NB4 (cell line): ENCODE measurements at places on chromosomes 2 and 18.

GRCh38 chr18:61475931-61476330, 142.7 kb downstream of the CDH20 start:
- DNase-seq, result no peak

DNA sequence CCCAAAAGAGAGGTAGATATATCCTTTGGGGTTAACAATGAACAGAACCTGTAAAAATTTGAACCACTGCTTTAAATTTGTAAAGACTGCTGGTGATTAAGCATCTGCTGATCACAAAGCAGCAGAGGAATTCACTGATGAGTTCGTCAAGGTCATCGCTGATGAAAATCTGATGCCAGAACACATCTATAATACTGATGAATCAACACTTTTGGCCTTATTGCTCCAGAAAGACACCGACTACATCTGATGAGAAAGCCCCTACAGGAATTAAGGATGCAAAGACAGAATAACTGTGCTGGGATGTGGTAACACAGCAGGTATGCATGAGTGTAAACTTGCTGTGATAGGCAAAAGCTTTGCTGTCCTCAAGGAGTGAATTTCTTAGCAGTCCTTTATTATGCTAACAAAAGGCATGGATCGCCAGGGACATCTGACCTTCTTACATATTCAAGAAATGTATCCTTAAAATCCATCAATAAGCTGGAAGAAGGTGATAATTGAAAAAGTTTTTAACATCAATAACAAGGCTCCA, 30.5 kb upstream of the SGPP2 start:
- DNase-seq, result no peak

DNA sequence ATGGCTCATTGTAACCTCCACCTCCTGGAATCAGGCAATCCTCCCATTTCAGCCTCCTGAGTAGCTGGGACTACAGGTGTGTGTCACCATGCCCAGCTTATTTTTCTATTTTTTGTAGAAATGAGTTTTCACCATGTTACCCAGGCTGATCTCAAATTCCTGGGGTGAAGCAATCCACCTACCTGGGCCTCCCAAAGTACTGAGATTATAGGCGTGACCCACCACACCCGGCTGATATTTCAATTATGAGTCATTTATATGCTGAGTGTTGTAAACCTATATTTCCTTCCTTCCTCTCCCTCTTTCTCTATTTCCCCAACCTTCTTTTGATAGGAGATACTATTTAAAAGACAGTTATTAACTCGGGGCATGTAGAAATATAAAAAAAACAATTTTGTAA, 469.6 kb upstream of the ID2 start:
- no peak for DNase-seq

DNA sequence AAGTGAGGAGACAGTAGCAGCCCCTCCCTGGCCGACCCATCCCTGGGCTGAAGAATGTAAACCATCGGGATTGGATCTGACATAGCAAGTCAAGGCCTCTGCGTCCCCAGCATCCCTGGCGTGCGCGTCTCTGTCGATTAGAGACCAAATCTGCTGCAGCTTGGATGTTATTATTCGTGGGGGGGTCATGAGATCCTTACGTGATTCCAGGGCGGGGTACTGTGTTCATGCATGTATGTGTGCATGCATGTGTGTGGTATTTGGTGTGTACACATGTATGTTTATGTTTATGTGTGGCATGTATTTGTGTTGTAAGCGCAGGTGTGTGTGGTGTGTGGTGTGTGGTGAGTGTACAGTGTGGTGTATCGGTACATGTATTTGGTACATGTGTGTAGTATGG, 741.8 kb upstream of the SALL3 start:
- no peak for DNase-seq

DNA sequence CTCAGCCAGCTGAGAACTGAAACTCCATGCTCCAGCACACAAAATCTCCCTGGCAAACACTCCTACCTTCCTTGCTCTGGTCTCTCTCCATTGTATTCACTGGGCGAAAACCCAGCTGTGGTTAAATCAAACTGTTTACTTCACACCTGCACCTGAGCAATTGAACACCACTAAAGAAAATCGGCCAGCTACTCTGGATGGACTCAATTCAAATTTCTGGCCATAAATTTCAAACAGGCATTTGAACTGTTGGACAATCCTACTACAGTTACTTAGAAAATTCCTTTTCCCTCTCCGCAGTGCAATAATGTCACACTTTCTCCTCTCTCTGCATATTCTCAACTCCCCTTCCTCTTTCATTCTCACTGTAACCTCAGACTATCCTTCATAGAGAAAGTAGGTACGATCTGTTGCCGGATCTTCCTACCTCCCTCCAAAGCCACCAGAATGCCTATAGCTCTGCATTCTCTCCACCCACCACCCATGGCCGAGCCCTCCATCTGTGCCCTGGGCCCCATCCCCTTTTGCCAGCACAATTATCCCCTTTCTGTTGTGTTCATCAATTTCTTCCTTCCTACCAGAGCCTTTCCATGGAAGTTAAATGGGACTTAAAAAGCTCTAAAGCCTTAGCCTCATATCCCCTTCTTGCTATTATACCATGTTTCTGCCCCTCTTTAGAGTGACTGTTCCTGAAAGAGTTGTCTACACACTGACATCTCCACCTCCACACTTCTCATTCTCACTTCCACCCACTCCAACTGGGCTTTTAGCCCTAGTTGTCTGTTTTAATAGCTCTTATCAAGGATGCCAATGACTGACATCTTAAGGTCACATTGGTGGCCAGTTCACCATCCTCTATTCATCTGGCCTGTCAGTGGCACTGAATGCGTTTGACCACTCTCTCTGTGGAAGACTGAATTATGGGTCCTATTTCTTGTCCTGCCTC, 127.5 kb upstream of the SLC1A4 start:
- no peak for DNase-seq

GRCh38 chr18:6857300-6857699, 127.8 kb downstream of the ARHGAP28 start:
- DNase-seq, result no peak

GRCh38 chr2:98347298-98348065, 1.2 kb downstream of the CNGA3 start:
- no peak for DNase-seq

DNA sequence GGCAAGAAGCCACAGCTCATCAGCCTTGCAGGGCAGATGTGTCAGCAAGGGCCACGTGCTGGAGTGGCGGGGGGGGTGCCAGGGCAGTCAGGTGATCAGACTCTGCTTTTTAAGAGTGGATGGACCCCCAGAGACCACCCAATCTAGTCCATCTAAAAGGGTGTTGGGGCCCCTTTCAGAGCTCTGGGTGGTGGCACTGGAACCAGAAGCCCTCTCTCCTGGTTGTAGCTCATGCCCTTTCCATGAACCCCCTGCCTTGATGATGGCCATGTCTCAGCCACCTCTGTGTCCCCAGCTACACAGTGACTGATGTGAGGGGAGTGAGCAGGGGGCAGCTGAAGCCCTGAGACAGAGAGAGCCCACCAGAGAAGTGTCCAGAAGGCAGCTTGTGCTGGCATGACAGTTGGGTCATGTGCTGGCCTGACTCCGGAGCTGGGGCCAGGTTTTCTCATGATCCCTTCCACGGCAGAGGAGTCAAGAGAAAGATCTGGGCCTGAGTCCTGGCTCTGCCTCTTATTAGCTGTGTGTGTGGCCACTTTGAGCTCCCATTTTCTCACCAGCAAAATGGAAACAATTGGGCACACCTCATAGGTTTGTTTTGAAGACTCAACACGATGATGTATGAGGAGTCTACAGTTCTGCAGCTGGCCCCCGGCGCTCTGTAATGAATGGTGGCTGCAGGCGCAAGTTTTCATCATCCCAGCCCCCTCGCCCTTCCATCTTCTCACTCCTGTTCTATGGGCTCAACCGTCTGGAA, 195.7 kb downstream of the ZFP36L2 start:
- DNase-seq, result no peak

DNA sequence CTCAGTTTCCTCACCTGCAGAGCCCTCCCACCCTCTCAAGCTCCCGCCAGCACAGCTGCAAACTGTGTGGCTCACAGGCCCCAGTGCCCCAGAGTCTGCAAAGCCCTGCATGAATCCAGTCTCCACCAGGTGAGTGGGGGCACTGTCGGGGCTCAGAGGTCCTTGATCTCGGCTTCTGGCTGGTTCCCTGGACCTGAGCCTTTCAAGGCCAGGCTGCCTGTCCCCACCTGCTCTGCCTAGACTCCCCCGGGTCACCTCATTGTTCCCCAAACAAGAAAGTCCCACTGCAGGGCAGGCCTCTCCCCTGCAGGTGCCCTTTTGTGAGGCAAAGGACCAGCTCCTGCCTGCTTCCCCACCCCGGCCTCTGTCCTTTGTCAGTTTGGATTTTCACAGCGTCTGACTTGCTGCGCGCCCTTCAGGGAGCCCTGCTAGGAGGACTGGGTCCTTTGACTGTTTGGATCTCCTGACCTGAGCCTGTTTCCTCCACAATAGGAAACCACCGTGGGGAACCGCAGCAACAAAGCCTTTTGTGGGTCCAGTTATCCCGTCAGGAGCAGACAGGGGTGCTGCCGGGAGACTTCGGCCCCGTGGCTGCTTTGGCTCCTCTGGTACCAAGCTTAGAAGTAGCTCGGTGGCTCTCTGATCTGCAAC, 200.5 kb upstream of the HDAC4 start:
- no peak for DNase-seq

- peak; percentile 84 for DNase-seq
Observed at GRCh38 chr2:23390152-23390551, 5.2 kb downstream of the KLHL29 start.

DNA sequence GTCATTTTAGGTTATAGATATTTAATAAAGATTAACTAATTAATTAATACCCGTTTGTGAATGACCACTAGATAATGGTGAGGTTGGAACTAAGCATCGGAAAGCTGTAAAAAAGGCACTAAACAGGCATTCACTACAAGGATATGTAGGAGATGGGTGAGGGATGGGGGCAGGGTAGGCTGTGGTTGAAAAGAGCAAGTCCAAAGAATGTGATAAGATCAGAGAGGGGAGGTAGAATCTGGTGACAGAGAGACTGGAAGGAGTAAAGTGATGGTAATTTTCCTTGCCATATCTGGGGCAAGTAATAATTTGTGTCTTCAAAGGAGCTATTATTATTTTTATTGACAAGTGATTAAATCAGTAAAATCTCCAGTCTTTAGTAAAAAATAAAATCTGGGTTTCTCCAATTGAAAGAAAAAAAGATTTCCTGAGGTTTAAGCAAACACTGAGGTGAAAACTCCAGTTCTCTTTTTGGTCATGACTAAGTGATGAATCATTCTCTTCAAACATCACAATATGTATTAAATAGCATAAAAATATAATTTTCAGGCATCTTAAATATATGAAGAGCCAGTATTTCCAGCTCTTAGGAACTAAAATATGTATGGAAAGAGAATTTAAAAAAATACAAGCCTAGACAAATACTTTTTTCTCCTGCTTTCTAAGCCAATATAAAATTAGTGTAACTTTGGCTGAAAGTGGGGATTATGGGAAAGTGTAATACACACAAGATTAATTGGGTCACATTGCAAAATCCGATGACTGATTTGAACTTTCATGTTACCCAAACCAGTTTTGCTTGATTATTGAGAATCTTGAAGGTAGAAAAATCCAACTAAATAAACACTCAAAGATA, 259.1 kb upstream of the RBMS1 start:
- no peak for DNase-seq

DNA sequence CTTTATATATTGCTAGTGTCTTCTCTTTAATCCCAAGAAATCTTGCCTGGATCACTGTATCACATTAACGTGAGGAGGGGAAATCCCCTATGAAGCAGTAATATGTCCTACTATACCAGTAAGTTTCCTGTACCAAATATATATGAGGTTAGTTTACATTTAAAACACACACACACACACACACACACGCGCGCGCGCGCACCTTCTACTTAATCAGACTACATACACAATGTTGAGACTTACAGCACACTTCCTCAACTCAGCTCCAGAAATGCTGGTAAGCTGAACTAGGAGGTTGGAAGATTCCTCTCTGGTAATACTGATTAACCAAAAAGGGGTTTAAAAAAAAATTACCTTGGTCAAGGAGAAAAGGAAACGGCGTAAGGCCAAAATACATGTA, 49.3 kb downstream of the USP34 start:
- no peak for DNase-seq

GRCh38 chr2:42359304-42359964, 1.6 kb downstream of the COX7A2L start:
- DNase-seq, result peak; percentile 23

- DNase-seq, result no peak
Observed at GRCh38 chr18:33588361-33588760, 10.3 kb downstream of the ASXL3 start.

GRCh38 chr2:182726473-182726872, 10.4 kb downstream of the DNAJC10 start:
- no peak for DNase-seq

DNA sequence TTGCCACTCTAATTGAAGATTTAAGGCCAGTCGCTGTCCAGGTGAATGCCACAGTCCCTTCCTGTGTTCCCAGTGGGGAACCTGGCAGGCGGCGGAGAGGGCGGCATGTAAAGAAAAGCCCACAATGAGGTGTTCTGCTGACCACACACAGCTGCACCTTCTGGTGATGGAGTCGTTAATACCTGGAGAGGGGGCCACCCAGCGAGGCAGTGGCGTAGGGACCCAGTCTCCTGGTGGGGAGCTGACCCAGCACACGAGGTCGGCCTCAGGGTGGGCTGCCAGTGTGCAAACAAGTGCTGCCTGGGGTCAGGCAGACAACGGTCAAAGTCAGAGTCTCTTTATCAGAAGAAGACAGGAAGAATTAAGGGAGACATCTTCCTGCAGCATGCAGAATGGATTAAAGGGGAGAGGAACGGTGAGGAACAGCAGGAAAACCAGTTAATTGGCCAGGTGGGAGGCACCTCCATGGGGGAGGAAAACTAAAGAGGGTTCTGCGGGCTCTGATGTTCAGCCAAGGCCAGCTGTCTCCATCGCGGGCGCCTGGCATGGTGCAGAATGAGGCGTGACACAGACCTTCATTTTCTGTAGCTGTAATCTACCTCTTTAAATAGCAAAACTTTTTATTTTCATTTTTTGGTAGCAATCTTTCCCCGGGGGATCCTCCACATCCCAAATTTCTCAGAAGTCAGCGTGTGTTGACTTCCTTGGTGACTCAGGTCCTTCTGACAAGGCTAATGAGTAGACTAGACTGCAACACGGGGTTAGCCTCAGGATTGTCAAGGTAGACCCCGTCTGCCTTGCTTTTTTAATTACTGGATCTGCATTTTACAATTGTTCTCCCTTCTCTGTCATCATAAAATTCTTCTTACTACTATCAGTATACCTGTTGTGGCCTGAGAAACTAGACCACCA, 78.3 kb downstream of the SMAD7 start:
- no peak for DNase-seq

DNA sequence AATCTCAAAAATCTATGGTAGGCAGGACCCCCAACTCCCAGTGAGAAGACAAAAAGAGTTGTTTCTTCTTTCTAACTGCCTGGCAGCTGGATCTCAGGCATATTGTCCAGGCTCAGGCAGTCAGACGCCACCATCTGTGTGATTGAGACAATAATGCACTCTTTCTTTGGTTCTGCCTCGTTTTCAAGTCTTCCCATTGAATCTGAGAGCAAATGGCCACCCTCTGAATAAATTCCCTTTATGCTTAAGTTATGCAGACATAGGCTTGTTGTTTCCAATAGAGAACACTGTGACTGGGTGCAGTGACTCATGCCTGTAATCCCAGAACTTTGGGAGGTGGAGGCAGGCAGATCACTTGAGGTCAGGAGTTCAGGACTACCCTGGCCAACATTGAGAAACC, 15.3 kb upstream of the CD207 start:
- no peak for DNase-seq

GRCh38 chr2:155830351-155830750, 502.2 kb downstream of the NR4A2 start:
- DNase-seq, result no peak
